OCI-LY7 (cell line): ENCODE measurements at places on chromosomes 11 and 22. TPM values are rescaled to one million over a fixed set of nuclear protein-coding genes. Genes with fewer than 3 reads are reported as not detected.
A peak's percentile ranks its signal among the peaks of the same experiment; 100 is the strongest.

Gene TCIRG1
- total RNA-seq, result 201 and 204 TPM in 2 replicates

Gene AQP11
- not detected in 2 replicates for total RNA-seq

DNA sequence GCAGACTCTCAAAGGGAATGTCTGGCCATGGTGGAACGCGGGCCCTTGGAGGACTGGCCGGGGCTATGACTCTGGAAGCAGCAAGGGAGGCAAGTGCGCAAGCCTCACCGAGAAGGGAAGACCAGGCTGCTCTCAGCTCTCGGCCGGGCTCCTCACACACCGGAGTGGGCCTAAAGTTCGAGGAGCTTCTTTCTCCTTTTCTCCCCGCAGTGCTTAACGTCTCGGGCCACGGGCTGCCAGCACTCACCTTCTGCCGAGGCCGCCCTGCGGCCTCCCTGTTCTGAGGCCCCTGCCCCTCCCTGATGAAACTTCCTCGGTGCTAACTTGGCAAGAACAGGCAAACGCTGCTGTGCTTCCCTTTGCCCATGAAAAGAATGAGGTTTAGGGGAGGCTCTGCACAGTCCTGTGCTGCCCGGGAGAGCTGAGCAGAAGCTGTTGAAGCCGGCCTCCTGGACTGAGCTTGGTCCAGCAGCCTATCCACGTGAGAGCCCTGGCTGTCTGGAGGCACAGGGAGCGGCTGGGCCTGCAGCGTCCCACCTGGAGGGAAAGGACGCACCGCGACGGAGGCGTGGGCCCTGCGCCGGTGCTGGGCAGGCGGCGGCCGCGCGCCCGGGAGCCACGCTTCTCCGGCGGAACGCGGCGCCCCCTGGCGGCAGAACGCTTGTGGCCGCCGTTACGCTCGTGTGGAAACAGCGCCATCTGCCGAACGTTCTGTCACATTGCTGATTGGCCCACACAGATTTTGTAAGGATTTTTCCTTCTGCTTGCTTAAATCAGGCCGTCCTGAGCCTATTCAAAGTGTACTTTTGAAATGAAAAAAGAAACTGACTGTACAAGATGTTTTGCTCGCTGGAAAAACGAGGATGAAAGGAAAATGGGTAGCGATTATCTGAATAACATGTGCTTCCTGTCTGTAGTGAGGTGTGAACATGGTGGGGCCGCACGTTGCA, 65.0 kb upstream of the TMEM45B start:
- DNase-seq, result peak; percentile 75

- DNase-seq, result peak; percentile 8
Observed at GRCh38 chr11:77854838-77855237, 33.9 kb downstream of the AAMDC start.

GRCh38 chr22:37759281-37759680, 48.5 kb upstream of the GCAT start:
- no peak for DNase-seq

GRCh38 chr11:494761-495536, 12.1 kb downstream of the RNH1 start:
- DNase-seq, result no peak
